ENCODE measurements at places on chromosomes 2 and 18.

DNA sequence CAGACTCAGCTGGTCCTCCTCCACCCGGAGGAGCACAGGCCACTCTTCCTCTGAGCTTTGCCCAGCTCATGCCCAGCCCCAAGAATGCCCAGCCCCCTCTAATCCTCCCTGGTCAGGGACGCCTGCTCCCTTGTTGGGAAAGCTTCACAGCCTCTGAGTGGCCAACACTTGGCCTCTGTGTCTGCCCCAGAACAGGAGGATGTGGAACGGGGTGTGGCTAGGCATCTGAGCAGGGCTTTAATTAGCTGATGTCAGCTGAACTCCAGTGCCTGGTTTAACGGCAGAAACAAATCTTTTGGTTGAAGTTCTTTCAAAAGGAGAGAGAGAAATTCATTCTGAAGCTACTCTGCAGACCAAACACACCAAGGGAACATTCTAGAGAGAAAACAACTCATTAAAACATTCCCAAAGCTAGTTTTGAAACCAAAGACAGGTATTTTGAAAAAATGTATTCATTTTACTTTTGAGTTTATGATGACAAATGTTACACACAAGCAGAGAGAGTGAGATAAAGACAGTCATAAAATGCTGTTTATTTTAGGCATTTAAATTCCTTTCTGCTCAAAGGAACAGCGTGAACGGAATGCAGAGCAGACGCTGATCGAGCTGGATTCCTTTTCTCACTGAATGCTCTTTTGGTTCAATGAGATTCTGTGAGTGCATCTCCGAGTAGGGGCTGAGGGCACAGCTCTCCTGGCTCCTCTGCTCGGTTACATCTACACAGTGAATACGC is 63.8 kb downstream of the RTP5 start:
- DNase-seq: no peak

DNA sequence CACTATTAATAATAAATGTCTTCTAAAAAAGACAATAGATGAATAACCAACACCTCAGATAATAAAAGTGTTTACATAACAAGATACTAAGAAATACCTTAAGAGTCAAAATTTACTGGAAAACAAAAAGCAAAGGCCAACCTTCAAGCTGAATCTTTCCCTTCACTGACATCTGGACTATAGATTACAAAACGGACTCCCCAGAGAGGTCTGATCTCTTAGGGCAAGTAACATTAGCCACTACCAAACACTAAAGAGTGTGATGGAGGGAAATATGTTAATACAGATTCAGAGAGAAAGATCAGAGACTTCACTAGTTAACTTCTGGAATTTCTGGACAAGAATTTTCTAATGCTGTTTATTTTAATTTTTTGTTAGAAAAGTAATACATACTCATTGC is 13.9 kb downstream of the CLASP1 start:
- DNase-seq: no peak

- DNase-seq: no peak
Measured at GRCh38 chr2:222672068-222672401, 577 bp downstream of the MOGAT1 start.

DNA sequence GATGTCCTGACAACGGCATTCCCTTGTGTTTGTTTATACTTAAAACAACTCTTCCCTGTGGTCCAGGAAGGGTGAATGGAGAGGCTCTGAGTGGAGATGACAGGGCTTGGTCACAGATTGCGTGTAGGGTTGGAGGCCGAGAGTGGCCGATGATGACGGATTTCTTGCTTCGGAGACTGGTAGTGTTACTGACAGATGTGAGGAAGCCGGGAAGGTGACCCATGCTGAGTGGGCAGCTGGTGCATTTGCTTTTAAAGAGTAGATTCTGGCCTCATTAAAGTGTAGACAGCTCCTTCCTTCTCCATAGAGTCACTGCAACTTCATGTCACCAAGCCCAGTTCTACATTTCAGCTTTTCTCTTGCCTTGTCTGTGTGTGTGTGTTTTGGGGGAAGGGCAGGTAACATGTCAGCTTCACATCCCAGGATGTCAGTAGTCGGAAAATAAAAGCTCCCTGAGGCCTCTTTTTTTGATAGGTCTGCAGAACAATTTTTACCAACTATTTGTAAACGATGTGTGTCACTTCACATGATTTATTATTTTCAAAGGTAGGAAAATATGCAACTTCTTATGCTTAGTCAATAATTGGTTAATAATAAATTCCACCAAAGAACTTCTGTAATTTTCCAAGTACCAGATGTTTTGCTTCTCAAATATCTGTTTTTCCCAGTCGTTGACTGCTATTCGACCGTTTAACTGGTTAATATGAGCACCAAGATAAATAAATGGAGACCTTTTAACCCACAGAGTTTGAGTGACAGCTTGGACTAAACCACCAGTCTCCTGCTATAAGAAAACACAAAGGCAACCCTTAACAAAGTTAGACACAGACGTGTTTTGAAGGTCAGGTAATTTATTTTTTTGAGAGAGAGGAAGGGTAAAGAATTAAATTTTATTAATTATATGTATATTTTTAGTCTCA is 436.9 kb downstream of the SLC4A3 start:
- no peak for DNase-seq

DNA sequence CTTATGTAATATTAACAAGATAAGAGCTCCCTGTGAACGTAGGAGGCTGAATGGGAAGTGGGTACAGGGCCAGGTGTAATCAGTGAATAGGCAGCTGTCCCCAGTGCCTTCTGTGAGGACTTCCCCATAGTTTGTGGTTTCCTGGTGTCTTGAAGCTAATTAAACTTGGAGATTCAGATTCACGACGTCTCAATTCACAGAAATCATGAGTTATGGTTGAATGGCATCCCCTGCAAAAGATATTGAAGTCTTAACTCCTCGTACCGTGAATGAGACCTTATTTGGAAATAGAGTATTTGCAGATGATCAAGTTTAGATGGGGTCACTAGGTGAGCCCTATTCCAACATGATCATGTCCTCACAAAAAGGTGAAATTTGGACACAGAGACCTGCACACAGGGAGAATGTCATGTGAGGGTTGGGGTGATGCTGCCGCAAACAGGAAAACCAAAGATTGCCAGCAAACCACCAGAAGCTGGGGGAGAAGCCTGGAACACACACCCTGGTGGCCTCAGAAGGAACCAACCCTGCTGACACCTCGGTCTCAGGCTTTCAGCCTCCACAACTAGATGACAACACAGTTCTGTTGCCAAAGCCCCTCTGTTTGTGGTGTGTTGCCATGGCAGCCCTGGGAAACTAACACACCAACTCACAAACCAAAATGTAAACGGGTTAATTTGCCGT is 13.2 kb downstream of the ARL4C start:
- no peak for DNase-seq

- DNase-seq: no peak
Measured at GRCh38 chr2:222033541-222033940, 265.3 kb downstream of the PAX3 start.

DNA sequence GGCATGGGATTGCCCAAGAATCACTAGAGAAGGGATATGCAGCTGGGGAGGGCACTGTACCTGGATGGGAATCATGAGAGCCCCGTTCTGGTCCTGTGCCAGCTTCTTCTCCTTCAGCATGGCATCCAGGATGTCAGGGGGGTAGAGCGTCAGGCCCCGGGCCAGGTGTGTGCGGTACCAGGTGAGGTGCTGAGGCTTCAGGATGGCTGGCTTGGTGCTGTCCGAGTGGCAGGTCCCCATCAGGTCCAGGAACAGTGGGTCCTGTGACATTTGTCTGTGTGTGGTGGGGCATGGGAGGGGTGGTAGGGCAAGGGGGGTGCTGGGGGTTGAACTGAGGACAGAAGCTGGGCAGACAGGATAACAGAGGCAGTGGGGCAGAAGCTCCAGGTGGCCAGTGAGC is 13.2 kb downstream of the CFAP65 start:
- DNase-seq: no peak

DNA sequence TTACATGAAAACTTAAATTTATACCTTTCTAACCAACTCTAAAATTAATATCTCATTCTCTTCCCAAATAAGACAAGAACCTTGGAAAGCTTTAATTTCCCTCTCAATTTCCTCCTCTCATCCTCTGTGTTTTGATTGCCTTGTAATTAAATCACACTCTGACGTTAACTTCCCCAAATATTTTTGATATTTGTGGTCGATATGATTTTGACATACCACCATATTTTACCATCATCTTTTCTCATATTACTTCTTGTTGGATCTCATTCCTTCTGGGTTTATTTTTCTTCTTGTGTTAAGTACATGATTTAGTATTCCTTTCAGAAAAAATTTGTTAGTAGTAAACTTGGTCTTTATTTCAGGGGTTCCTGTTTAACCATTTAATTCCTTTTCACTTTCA is 69.6 kb downstream of the RDH14 start:
- no peak for DNase-seq

DNA sequence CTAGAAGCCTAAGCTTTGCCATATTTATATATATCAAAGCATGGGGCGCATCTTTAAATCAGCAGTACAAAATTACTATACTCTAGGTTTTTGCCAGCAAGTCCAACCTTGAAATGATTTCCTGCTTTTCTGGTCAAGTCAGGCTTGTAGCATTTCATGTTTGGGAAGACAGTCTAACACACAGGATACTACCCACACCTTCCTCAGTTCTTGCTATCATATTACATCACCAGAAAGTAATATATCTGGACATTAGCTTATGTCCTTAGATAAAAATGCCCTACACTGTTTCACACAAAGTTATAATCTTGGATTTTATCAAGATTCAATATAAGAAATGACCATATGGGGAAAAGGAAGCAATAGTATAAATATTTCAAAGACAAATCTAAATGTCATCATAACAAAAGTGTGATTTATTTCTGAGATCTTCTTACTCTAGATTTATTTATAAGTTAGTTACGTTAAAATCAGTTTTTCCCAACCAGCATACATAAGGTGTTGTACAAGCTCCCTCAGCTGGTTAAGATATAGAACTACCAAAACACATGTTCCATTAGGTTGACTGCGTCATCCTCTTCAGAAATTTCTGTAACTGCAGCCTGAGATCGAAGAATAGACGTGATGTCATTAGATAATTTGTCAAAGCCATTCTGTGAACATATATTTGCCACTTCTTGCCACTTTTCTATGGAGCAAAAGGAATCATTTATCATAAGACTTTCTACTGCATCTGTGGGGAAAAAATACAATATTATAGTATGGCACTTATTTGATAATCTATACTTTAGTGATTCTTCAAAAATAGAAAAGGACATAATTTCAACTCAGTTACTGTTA is 56.6 kb downstream of the CLHC1 start:
- no peak for DNase-seq

DNA sequence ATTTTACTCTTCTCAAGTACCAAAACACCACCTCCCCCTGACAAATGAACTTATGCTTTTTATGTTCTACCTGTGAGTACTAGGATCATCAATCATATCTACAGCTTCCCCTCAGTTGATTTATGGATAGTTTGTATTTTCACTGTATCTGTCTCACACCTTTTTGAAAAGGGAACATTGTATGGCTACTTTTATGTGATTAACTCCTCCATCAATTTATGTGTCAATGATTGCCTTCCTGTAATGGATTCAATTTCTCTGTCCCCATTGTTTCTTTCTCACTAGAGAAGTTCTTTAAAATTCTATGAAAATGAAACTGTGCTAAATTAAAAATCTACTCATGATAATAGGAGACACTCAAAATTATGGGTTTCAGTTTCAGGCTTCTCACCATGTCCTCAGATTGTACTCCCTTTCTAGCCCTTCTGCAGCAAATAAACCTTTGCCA is 935.0 kb downstream of the TRIB2 start:
- no peak for DNase-seq

DNA sequence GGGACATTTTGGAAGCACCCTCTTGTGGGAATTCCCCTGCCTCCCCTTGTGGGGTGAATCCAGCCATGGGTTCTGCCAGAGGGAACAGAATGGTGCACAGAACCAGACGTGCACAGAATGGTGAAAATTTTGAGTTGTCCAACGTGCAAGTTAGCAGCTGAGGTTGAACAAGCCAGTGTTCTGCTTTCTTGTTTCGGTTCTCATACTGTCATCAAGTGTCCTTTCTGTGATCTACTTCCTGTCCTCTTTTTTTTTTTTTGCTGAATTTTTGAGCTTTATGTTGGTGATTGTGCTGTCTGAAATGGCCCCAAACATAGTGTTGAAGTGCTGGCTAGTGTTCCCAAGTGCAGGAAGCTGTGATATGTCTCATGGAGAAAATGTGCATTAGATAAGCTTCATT is 21.5 kb upstream of the REEP1 start:
- DNase-seq: no peak

DNA sequence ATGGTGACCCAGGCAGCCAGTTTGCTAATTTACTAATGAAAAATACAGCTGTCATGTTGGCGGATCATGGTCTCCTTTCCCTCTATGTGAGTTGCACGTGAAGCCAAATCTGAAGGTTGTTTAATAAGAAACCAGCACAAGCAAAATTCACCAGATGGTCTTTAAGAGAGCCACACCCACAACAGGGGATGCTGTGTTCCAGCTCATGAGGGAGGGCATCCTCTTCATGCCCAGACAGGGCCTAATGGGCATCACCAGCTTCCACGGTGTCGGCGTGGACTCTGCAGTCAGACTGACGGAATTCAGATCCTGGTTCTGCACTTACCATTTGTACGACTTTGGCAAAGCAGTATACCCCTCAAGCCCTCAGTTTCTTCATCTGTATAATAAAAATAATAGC is 39.9 kb downstream of the TMEM247 start:
- no peak for DNase-seq

DNA sequence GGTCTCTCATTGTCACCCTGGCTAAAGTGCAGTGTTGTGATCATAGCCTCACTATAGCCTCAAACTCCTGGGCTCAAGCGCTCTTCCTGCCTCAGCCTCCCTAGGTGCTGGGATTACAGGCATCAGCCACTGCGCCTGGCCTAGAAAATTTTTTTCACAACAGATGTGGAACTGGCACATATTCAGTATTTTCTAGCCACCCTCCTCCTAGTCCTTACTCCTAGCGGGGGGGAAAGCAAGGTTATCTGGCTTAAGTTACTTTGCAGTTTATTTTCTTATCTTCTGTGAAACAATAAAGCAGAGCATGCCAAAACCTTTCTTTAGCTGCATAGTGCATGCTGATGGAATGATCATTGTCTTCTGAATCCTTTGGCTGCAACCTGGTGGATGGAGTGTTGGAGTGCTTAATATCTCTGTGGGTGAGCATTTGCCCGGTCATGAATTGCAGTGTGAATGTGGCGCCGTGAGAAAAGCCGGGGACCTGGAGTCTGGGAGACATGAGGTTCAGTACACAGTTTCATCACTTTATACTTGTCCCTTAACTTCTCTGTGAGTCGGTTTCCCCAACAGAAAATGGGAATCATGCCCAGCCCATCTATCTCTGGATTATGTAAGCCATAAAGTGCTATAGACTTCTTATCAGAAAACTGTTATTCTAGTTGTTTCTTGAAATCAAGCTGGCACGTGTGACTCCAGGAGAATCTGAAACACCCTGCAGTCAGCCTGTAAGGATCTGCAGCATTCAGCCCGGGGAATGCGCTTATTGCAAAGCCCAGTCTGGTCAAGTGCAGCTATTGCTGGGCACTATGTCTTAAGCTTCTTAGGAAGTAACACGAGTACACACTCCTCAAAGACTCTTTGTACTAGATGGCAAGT is 38.2 kb upstream of the MAP3K20 start:
- DNase-seq: no peak
